NCI-H187 treated with DMSO at 0.1 percent for 48 hours (cell line): ENCODE measurements at places on chromosomes 1 and 21.

- DNase-seq: no peak
Measured at GRCh38 chr1:116674011-116674531, 6.5 kb upstream of the IGSF3 start.

DNA sequence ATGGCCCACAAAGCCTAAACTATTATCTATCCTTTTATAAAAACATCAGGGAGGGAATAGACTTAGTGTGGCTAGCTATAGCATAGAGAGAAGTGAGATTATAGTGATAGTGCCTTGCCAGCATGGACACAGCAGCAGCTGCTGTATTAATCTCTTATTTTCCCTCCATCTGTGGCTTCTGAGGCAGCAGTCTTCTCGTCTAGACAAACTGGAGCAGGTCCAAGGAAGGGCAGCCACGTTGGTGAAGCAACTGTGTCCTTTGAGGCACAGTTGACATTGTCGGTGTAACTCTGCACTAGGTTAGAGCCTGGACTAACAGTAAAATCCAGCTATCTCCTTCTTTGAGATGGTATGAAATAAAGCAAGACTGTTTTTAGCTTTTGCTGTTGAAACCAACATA lies 131.3 kb downstream of the CACHD1 start:
- DNase-seq: no peak

- no peak for DNase-seq
Measured at GRCh38 chr1:1832820-1833219, 54.5 kb upstream of the NADK start.

- no peak for DNase-seq
Measured at GRCh38 chr21:46585191-46585953, 19.5 kb downstream of the S100B start.

GRCh38 chr1:217078078-217078690 lies 355.0 kb upstream of the ESRRG start:
- DNase-seq: no peak

- no peak for DNase-seq
Measured at GRCh38 chr1:230785636-230786384, 38.6 kb downstream of the CAPN9 start.

GRCh38 chr1:193525917-193526710 lies 339.7 kb upstream of the B3GALT2 start:
- DNase-seq: no peak
